ENCODE measurements at places on chromosomes 7 and 10.

GRCh38 chr10:118802126-118802793 is 47.5 kb upstream of the CACUL1 start:
- no peak for DNase-seq

- no peak for DNase-seq
Observed at GRCh38 chr10:125093199-125093973, 67.0 kb downstream of the CTBP2 start.

DNA sequence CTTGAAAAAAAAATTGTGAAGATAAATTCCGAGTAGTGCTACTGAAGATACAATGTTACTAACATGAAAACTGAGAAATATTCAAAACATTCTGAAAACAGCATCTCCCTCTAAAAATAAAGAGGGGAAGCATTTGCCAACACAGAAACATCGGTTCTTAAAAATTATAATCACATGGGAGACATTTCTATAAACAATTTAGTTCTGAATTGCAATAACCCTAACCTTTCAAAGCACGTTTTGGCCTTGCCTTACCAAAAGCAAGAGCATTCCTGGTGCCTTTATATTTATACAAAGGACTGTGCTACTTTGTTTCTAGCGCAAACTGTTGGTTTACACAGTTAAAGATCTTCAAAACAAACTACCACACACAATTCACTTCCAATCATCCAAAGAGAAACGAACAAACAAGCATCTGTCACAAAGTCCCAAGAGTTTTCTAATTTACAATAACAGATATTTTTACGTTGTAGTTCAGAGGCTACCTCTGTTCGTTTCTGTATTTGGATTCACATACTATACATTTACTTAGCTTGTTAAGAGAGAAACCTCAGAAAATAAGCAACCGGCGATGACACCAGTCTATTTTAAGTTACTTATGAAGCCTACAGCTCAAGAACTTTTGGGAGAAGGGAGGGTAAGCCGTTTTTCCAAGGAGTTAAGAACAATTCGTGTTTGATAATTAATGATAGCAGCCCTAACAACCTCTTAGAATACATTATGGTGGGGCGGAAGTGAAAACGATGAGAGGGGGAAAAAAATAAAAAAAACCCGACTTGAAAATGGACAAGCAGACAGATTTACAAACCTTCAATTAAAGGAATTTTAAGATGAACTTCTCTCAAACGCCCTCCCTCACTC is 1.3 kb downstream of the ABI1 start:
- peak; percentile 9 for DNase-seq

GRCh38 chr7:29285444-29285793 is 90.8 kb downstream of the CHN2 start:
- DNase-seq = peak; percentile 98

GRCh38 chr7:9869566-9869965 is 1104.1 kb upstream of the PHF14 start:
- DNase-seq = no peak

DNA sequence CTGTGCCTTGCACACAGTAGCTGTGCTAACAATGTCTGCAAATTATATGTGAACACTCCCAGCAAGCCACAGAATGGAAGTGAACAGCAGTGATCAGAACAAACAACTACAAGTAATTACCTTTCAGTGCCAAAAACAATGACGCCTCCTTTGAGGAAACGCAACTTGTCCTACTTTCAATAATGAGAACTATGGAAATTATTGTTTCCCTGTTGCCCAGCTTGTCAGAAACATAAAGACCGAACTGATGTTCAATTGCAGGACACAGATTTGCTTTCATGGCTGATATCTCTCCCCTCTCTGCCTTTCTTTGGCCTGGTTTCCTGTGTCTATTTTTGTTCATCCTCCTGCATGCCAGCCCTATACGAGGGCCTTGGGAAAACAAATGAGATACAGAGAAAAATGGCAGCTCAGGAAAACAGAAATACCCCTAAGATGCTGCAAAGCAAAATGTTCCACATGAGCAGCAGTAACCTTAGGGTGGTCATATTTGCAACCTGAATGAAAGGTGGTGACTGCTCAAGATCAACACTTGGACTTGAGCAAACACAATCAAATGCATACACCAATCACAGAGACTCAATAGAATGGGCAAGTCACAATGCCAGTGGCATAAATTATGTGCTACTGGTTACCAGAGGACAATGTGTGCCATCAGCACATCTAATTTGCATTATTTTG is 26.8 kb downstream of the COBL start:
- no peak for DNase-seq

DNA sequence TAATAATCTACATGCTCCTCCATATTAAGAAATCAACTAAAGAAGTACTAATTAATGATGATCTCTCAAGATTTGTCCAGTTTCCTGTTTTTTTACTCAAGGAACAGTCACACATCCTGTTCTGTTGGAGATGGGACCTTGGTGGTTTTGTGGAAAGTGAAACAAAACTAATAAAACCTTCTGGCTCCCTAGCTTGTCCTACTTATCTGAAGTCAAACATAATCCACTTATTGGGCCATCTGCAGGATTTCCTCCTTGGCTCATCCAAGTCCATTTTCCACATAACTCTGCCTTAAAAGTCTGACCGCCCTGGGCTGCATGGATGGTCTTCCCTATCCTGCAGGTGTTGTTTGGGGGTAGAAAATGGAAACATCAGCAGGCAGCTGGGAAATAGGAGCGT is 39.4 kb upstream of the TARP start:
- DNase-seq = no peak

DNA sequence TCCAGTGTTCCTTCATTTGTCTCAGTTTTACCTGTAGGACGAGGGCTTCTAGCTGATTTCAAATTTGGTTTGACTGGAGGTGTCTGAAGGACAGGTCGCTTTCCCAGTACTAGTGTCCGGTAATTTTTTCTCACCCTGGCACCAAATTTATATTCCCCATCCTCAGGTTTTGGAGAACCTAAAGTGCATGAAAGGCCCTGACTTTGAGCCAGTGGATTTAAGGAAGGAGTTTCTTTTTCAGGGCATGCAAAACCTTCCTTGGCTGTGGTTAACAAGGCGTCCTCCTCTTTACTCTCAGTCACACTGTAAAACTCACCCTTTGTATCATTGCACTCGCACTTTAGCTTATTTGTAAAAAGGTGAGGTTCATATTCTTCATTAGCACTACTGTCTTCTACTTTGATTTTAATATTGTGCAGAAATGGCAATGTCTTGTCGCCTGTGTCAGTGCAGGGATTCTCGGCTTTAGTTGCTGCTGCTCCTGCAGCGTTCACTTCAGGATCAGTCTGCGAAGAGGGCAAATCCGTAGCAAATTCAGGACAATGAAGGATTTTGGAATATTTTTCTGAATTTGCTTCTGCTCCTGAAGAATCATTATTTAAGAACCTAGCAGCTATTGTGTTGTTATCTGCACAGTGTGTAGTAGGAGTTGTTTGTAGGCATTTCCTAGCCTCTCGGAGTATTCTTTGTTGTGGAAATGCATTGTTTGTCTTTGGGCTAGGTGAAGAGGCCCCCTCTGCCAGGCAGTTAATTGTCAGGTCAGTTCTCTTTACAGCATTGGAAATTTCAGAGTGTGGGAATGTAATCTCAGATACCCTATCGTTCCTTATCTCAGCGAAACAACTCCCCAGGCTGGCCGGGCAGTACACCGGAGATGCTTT is 9.9 kb downstream of the SKIDA1 start:
- DNase-seq = no peak
